ENCODE measurements at places on chromosomes 2 and 18.

- no peak for DNase-seq
These were observed 166.1 kb upstream of the OTX1 start for GRCh38 chr2:62884514-62884913.

GRCh38 chr2:9311488-9311887, 104.9 kb downstream of the ASAP2 start:
- DNase-seq: no peak

DNA sequence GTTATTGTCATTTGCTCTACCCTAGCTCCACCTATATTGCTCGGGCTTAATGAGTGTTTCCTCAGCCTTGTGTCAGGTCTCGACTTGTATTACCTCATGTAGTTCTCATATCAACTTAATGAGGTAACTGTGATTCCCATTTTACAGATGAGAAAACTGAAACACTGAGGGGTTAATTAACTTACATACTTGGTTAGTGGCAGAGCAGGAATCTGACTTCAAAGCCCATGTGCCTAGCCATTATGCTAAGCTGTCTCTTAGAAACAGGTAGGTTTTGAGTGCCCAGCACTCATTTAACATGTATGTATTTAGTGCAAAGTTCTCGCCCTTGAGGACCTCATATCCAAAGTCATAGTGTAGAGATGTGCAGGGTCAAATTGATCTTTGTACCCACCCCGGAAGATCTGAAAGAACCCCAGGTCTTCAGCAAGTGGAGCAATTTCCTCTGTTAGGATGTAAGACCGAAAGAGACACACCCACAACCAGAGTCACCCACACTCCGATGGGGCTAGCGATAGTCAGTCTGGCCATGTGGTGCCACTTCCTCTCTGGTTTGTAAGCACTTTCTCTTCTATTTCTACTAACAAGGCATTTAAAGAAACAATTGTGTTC, 121.0 kb upstream of the SLC39A10 start:
- no peak for DNase-seq

- no peak for DNase-seq
These were observed 113.6 kb downstream of the MTCL1 start for GRCh38 chr18:8818982-8819381.

DNA sequence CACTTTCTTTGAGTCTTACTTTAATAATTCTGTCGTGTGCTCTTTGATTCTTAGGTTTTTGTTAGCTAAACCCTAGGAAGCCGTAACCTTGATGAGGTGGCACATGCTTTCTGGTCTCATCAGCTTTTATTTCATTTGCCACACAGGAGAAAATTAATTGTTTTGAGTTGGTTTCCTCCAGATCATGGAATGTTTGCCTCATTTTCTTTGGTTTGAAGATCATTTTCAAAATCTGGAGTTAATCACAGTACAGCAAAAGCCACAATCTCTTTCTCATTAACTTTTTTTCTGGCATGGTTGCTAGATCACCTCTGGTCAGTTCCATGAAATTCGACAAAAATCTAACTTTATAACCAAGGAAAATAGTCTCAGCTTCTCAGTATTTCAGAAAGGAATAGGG, 182.9 kb downstream of the MYO1B start:
- DNase-seq: no peak

DNA sequence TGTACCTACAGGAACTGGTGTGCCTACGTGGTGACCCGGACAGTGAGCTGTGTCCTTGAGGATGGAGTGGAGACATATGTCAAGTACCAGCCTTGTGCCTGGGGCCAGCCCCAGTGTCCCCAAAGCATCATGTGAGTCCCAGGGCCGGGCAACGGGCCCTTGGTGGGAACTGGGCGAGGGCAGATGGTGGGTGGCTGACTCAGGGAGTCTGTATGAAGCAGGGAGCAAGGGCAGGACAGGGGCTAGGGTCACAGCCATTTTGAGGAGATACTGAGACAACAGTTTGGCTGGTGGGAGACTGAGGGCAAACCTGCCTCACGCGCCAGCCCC, 1.7 kb downstream of the EMILIN1 start:
- DNase-seq: no peak

DNA sequence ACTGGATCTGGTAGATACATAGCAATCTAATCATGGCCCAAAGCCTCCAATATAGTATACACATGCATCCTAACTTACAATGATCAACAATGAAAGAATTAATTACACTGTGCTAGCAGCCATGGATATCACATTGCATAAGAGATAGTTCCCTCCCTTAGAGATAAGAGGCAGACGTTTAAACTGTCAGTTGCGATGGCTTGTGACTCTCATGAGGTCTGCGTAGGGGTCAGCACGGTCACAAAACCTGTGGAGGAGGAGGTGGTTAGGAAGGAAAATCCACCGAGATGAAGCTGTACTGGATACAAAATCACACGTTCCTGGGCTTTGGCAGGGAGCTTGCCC, 800 bp upstream of the RALB start:
- DNase-seq: no peak

DNA sequence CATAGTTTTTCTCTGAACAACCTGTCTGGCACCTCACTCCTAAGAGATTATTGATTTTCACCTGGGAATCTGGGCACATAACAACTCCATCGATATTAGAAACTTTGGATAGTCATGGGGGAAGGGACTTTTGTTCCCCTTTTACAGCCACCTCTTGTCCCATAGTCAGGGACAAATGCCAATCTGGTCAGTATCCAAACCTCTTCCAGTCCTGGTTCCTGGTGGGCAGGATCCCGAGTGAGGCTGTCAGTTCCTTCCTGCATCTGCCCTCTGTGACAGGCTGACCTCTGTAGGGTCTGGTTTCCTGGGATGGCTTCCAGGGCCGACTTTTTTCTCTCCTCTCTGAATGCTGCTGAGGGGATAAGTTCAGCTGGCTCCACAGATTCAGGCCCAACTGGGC, 11.0 kb downstream of the KIF5C start:
- DNase-seq: no peak

DNA sequence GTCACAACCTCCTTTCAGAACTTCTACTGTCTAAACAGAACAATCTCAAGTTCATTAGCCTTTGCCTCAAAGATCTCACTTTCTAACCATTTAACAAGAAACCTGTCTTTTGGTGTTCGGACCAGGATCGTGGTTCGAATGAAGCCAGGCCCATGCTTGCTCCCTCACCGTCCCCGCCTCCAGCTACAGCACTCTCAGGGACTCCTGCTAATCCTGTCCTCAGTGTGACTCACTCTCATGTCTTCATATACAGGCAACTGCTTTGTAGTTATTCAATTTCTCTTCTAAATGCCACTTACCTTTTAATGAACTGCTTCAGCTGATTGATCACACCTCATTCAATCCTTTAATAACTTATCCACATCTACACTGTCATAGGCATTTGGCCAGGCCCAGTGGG, 15.8 kb downstream of the SERTAD2 start:
- no peak for DNase-seq

DNA sequence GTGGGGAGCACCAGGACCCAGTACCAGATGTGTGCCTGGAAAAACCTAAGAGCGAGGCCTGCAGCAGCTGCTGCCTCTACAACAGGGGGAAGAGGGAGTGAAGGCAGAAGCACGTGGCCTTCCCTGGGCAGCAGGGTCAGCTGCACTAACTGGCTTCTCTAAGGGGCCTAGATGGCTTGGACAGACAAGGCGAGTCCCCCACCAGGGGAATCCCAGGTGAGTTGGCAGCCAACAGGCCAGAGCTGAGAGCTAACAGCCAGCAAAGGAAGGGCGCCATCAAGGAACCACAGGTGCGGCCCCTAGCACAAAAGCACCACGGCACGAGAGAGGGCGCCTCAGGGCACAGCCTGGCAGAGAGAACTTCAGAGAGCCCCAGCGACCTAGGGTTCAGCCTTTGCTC, 19.8 kb upstream of the MAL start:
- DNase-seq: no peak

GRCh38 chr2:222813177-222813843, 47.5 kb upstream of the ACSL3 start:
- DNase-seq: no peak

Data from NCI-H1105 (cell line).